ENCODE measurements at places on chromosomes 16 and 17.

GRCh38 chr17:46180892-46181274 is 12.3 kb downstream of the KANSL1 start:
- DNase-seq, result no peak

- no peak for DNase-seq
Measured at GRCh38 chr16:88957887-88958577, 19.0 kb downstream of the CBFA2T3 start.

DNA sequence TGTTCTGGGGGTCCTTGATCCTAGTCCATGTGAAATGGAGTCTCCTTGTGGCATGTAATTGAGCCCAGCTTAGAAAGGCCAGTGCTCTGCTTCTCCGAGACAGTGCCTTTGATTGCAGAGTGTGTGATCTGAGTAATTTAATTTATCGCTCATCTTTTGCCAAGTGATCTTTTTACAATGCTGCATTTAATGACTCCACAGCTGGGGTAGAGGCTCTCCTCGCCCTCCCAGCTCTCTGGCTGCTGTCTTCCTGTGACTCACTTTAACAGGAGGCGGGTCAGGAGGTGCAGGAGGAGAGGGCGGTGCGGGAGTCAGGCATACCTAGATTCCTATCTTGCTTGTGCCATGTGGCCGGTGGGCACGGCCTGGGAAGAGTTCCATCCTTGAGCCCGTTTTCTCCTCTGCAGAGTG is 113.4 kb upstream of the FOXF1 start:
- DNase-seq, result no peak

DNA sequence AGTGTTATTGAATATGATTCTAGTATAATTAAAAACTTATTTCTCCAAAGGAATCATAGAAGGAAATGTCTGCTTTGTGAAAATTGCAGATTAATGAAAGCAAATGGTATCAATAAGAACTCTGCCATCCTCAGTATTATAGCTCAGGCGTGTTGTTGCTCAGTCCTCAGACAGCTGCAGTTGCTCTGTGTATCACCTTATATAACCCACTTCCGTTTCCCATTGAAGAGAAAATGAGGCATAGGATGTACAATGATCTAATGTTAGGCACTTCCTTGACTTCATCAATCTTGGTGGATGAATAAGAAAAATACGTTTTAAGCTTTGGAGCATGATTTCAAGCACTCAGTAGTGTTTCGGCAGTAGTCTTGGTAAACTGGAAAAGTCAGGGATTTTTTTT is 14.1 kb downstream of the MFSD11 start:
- no peak for DNase-seq

DNA sequence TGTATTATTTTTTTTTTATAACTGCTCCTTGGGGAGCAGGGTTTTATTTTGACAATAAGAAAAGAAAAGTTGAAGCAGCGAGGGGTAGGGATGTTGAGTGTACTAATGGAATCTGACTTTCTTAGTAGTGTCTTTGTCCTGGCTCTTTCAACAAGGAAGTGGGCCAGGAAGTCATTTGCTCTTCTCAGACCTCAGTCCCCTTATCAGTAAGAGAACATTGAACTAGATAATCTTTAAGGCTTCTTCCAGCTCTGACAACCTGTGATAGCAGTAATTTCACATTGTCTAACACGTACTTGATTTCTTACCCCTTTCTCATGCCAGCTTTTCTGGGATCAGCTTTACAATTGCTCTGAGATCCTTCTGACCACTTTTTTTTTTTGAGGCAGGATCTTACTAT is 8.3 kb downstream of the LIG3 start:
- DNase-seq, result no peak

DNA sequence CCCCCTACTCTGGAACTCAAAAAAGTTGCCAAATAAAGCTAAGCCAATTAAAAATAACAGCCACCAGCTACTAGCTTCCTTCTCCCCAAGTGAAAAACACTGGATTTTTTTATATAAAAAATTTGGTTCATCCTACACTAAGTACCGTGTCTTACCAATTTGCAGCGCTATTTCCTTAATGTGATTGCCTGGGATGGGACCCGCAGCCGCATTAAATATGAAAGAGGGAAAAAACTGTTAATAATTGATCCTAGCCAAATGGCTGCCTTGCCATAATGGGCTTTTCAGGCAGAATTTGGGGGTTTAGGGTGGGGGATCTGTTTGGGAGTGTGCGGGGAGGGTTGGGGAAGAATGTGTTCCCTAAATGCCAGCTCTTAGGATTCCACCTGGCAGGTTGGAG is 2.0 kb downstream of the HOXB9 start:
- no peak for DNase-seq

DNA sequence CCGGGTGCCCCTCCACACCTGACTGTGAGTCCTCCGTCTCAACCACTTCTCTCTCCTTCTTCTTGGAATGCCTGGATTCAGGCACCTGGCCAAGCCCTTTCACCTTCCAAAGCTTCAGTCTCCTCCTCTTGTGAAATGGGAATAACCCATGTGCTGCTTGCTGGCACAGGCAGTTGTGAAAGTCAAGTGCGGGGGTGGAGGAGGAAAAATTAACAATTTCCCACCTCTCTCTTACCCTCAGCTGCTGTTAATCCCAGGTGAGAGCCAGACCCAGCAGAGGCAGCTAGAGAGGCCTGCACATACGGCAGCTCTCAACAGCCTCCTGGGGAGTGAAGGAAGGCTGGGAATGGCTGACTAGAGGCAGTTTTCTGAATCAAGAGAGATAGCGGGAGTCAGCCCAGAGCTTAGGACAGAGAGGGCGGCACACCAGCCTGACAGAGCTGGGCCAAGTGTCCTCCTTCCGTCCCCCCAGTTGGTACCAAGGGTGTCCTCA is 77.9 kb upstream of the LGALS9 start:
- no peak for DNase-seq

- DNase-seq, result no peak
Measured at GRCh38 chr16:31016018-31016417, 5.6 kb upstream of the STX1B start.

DNA sequence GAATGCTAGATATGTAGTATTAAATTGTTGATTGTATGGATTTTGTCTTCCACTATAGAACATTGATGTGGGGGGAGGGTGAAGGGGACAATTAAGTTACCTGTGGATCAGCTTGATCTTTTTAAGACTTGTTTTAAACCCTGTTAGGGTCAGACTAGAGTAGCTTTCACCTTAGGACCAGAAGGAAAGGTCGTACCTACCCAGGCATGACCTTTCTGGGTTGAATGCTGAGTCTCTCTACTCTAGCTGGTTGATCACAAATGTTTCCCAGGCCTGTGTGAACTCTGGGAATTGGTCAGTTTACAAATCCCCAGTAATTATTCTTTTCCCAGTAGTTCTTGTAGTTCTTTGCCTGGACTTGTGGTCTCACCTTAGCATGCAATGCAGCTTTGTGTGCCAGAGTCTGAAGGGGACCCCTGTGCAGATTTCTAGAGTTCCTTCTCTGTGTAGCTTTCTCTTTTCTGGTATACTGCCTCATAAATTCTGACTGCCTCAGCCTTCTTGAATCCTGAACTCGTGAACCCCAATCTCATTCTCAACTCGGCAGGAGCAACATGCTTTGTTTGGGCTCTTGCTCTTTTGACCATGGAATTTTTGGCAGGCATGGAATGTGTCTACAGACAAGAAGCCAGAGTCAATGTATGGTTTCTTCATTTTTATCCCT is 54.1 kb downstream of the VMP1 start:
- no peak for DNase-seq

DNA sequence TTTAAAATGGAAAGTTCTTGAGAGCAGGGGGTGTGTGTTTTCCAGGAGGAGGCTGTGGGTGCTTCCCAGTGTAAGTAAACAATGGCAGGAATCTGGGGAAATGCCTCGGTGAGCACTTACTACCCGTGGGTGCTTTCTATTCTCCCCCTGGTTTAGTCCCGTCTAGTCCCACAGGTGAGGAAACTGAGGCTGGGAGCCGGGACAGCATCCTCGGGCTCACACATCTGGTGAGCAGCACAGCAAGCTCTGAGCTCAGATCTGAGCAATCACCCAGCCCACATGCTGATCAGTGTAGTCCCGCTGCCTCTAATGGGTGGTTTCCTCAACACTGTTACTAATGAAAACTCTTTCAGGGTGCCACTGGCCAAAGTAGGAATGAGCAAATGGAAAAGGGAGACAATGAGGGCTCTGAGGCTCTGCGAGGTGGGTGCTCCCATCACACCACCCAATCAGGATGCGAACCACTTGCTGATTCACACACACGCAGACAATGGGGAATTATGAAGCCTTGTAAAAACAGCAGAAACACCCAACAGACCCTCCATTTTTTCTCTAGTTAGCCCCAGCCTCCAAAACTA is 202.6 kb downstream of the PARN start:
- DNase-seq, result peak; percentile 27

DNA sequence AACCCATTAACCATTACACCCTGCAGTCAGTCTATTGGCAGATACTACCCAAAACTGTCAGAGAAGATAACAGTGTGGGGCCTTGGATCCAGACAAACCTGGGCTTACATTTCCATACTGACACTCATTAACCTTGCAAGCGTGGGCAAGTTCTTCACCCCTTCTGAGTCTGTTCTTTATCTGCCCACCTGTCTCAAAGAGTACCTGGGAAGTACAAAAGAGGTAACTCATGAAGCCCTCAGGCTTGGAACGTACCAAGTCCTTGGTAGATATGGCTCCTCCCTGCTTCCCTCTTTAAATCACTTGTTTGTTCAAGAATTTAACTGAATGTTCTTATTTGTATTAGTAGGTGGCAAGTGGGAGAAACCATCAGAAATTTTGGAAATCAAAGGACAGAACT is 2.5 kb upstream of the IGSF6 start:
- DNase-seq, result no peak

GRCh38 chr17:17907469-17907868 is 64.7 kb downstream of the TOM1L2 start:
- DNase-seq, result no peak

- DNase-seq, result no peak
Measured at GRCh38 chr16:81817789-81818567, 38.9 kb downstream of the PLCG2 start.

- DNase-seq, result no peak
Measured at GRCh38 chr17:33113991-33114370, 122.3 kb downstream of the SPACA3 start.
